ENCODE measurements at places on chromosomes 11 and 22. TPM values are rescaled to one million over a fixed set of nuclear protein-coding genes. Genes with fewer than 3 reads are reported as not detected.

UBQLNL gene
- not detected for polyA plus RNA-seq

KRTAP5-11 gene
- not detected for polyA plus RNA-seq

OR2AG2 gene
- not detected for polyA plus RNA-seq

KBTBD3 gene
- polyA plus RNA-seq, result 6.2 TPM

SELENOM gene
- polyA plus RNA-seq, result 169 TPM

SCN4B gene
- polyA plus RNA-seq, result 0.92 TPM

IGSF9B gene
- polyA plus RNA-seq, result under 0.01 TPM

SERHL2 gene
- 0.92 TPM for polyA plus RNA-seq

DNA sequence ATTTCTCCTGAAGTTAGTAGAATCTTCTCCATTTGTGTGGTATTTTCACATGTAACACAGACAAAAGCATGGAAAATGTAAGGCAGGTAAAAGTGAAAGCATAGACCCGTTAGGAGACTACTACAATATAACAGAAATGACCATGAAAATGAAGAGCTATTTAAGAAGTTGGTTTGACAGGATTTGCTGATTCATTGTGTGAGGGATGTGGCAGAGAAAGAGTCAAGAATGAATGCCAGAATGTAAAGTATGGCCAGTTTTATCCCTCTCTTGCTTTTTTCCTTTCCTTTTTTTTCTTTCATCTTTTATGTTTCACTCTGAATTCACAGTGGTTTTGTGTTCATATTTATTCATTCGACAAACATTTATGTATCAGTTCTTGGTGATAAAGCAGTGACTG, 115.9 kb downstream of the ARFGAP2 start:
- no peak for DNase-seq

- DNase-seq, result no peak
Observed at GRCh38 chr11:123469089-123469488, 39.0 kb downstream of the GRAMD1B start.

DNA sequence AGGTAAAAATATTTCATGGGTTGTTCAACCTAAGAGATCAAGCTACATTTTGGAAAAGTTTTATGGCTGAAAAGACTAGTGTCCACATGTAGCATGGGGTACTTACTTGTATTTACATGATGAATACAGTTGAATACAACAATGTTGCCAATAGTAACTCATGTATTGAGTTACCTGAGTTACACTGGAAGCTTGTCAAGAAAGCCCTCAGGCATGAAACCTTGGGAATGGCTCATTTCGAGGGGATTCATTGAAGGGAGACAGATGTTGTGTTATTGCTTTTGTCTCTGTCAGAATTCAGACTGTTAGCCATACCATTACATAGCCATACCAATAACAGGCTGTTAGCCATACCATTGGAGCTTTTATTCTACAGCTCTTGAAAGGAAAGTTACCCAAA, 9.2 kb downstream of the OR51F2 start:
- DNase-seq, result no peak

- DNase-seq, result no peak
Observed at GRCh38 chr22:29117799-29118477, 45.1 kb downstream of the KREMEN1 start.

- DNase-seq, result no peak
Observed at GRCh38 chr11:62463121-62463542, 44.3 kb downstream of the SCGB1A1 start.

GRCh38 chr11:116928102-116928777, 90.8 kb upstream of the APOA1 start:
- DNase-seq, result no peak

DNA sequence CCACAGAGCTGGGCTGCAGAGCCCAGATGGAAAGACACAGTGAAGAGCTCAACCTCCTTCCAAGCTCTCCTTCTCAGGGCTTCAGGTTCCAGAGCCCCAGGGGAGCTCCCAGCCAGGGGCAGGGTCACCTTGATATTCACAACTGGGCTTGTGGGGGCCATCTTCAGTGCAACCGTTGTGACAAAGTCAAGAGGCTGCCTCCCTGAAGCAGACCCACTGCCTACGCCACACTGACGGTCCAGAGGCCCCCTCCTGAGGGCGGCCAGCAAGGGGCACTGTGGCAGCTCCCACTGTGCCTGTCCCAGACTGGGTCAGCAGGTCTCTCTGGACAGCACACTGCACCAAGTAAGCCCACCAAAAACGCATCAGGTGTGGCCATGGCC, 84.1 kb downstream of the DGCR2 start:
- DNase-seq, result no peak

DNA sequence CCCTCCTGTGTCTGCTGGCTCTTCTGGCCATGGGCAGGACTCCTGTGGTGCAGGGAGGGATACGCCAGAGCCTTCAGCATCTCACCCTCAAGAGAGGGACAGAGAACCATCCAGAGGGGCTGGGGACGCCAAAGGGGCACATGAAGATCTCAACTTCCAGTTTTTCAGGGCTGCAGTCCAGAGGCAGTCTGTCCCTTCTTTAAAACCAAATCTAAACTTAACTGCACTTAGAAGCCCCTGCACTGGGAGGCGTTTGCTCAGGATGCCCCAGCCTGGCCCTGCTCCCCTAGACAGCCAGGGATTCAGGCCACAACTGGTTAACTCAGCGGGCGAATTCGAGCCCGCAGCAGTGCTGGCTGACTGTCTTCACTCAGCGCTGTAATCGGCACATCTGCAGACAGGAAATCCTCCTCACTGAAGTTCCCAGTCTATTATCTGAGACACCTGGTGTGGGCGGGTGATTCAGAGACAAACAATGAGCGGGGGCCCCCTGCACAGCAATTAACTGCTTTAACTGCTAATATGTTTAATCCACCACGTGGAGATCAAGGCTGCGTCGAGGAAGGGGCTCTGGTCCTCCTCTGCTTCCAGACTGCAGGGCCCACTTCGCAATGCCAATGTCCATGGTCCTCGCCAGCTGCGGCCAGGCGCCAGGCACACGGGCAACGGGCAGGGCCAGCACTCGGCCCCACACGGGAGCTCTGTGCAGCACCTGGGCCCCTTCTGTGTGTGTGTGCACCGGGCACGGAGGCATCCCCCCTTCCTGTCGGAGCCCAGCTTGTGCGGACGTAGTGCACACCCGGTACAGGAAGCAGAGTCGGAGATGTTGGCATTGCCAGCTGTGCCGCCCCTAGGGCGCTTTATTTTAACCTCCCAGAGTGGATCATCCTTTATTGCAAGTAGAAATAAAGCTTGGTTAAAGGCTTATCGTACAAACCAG, 36.9 kb upstream of the GNB1L start:
- DNase-seq, result no peak

- DNase-seq, result peak; percentile 80
Observed at GRCh38 chr11:57345555-57346211, 7.5 kb downstream of the P2RX3 start.

- DNase-seq, result no peak
Observed at GRCh38 chr22:26610072-26610958, 7.5 kb downstream of the CRYBB1 start.
